Stimulated activated CD4-positive, alpha-beta T cell treated with anti-CD3 and anti-CD28 coated beads, Interleukin-1b, Interleukin-23, amount 100 ng/mL, for 4 hours (primary cell): ENCODE measurements at places on chromosomes 3 and 15.

DNA sequence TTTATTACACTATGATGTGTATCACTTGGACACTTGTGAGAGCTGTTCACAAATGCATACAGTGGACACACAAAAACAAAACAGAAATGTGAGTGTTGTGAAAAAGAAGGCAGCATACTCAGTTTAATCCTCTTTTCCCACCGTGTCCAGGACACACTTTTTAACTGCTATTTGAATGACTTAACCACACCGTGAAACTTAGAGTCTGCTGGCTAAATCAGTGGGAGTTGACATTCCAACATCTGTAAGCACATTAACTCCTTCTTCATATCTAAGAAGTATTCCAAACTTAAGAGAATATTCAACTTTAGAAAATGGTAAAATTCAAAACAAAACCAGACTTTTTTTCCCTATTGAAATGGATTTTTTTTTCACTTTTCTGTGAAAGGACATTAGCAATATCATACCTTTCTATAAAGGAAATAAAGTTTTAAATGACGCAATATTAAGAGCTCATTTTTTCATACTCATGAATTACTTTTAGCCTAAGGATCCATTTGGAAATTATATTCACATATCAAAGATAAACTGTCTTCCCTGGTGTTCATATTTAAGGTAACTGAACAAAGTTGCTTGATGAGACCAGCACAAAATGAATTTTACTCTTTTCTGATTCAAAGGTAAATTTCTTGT is 316.6 kb downstream of the RBMS3 start:
- no peak for DNase-seq

- no peak for DNase-seq
These were observed 71.2 kb upstream of the DCBLD2 start for GRCh38 chr3:98972720-98973119.

GRCh38 chr3:61158216-61158615 is 93.0 kb downstream of the FHIT start:
- DNase-seq: no peak

DNA sequence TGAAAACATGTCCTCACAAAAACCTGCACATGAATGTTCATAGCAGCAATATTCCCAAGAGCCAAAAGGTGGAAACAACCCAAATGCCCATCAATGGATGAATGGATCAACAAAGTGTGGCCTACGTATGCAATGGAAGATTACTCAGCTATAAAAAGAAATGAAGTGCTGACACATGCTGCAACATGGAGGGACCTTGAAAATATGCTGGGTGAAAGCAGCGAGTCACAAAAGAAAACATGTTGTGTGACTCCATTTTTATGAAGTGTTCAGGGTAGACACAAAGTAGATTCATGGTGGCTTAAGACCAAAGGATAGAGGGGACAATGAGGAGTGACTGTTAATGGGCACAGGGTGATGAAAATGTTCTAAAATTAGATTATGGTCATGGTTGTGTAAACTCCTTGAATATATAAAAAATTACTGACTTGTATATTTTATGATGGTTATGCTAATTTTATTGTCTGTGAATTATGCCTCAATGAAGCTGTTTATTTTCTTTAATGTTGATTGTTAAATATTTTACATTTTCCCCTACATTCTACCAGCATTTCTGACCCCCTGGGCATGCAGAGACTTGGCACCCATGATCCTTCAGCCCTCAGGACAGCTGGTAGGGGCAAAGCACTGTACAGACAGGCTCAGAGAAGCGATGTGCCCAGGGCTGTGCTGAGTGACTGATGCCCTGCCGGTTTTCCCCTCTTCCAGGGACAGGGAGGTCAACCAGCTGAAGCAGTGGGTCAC is 37.8 kb downstream of the CFAP100 start:
- DNase-seq: no peak

- no peak for DNase-seq
These were observed 185.8 kb upstream of the CFAP20DC start for GRCh38 chr3:59235634-59236012.

DNA sequence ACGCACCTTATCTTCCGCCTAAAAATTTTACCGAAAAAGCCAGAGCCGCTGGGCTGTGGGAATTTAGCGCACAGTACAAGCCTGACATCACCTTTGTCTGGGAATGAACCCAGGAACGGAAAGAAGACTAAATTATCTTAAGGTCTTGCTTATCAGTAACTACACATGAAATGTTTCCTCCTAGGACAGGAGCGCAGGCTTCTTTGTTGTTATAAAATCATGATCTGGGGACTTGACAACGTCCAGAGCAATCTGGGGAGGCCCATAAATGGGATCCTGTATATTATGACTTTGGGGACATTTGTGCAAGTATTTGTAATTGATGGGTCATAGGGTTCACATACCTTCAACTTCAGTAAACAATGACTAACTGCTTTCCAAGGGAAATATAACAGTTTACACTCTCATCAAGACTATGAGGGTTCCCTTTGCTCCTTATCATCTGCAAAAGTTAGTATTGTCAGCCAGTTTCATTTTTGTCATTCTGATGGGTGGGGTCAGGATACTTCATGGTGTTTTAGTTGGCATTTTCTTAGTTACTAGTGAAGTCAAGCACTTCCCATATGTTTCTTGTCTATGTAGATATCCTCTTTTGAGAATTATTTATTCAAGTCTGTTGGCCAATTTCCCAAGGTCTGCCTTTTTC is 213.9 kb upstream of the PFN2 start:
- no peak for DNase-seq

- no peak for DNase-seq
These were observed 130.6 kb downstream of the SMAD6 start for GRCh38 chr15:66832664-66833063.

- no peak for DNase-seq
These were observed 184.0 kb upstream of the ADAMTS9 start for GRCh38 chr3:64871834-64872249.

GRCh38 chr3:73096169-73096568 is 34.7 kb downstream of the EBLN2 start:
- DNase-seq: no peak

DNA sequence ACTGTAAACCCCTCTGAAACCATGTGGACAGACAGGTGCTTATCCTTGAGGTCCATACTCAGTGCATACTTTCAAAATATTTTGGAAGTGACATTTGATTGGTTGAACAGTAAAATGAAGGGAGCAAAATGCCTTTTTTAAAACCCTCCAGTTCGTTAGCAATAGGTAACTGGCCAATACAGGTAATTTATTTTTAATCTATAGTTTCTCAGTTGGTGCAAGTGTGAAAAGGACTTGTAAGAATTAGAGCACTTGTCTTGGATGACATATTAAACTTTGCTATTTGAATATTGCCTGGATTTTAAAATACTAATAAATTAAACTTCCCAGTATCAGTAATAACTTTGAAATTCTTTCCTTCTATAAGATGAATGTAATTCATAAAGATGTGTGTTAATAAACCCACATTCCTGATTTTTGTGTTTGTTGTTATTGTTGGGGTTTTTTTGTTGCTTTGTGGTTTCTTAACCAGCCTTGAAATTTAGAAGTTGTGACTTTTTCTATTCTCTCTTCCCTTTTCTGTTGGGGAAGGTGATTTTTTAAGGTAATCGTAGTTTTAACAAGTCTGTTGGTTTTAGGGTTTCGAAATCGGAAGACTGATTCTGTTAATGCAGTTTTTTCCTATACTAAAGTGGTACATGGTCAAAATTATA is 90.0 kb downstream of the STT3B start:
- DNase-seq: no peak

DNA sequence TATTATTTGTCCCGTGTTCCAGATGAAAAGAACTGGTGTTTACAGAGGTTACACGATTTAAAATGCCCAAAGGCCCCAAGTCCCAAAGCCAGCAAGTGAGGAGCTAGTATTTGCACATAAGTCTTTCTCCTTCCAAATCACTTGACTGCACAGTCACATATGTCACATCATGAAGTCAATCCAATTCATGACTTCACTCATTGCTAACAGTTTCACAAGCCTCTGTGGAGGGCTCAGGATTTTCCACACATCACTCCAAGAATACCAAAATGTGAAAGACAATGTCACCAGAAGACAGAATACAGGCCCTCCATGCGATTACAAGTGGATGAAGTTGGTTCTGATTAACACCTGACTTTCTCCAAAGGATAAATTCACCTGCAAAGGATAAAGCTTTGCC is 283.1 kb upstream of the UBE2E2 start:
- DNase-seq: no peak

DNA sequence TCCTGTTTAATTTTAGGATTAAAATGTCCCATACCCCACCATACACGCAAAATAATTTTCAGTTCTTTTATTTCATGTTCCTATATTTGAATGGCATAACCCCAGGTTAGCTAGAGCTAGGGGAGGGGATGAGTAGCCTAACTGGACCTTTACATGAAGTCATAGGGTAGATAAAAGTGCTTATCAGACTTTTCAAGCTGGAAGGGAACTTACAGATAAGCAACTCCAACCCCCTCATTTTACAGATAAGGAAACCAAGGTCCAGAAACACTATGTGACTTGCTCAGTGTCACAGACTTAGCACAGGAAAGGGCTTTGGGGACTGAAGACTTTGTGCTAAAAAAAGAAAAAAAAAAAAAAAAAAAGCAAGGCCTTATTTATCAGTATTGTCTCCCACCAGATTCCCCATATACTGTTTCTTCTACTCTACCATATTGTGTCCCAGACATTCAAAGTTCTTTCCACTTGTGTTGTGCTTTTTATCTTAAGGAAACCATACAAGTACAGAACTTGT is 10.6 kb upstream of the TNIK start:
- no peak for DNase-seq

GRCh38 chr15:68278595-68279405 is 1.3 kb downstream of the FEM1B start:
- DNase-seq: no peak

- DNase-seq: no peak
These were observed 57.2 kb downstream of the POLQ start for GRCh38 chr3:121488628-121489027.

GRCh38 chr15:79078763-79079410 is 11.7 kb downstream of the RASGRF1 start:
- DNase-seq: no peak

- no peak for DNase-seq
These were observed 30.5 kb downstream of the POLQ start for GRCh38 chr3:121515313-121515712.

GRCh38 chr15:74800559-74801094 is 12.0 kb upstream of the LMAN1L start:
- no peak for DNase-seq

DNA sequence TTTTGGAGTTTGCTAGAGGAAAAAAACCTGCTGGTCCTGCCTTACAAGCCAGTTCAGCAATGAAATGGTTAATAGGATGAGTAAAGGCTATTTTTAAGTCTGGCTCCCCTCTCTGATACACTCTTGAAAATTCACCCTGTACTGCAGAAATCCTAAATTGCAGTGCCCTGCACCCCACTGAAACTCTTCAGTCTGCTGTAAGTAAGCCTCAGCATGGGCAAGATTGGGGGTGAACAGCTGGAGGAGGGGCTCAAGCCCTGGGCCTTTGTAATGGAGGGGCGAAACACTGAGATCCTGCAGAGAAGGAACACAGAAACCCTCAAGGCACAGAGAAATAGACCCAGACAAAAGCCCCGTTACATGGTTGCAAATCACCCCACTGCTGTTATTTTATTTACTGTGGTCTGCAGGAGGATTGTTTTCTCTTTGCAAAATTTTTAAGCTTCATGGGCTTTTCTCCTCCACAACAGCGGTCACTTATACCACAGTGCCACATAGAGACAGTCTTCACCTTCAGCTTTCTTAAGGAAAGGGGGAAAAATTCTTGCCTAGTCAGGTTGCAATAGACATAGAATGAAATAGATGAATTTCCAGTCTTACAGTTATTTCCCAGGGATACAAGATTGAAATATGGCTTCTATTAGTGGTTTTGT is 45.0 kb downstream of the SOX2 start:
- DNase-seq: no peak

DNA sequence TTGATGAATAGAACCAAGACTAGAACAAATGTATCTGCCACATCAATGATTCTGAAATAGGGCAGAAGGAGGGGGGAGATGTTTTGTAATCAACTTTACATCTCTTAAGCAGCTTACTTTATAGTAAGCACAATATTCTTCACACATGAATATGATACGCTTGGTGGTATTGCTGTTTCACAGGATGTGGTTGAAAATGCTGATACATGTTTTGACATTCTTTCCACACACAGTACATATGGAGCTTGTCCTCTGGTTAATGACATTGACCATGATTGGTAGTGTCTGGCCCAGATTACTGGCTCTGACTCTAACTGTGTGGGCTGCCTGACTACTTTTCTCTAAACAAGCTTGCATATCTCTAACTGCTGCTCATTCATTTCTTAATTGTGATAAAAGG is 168.9 kb downstream of the KLHL25 start:
- DNase-seq: no peak

- no peak for DNase-seq
These were observed 291.3 kb downstream of the OXSM start for GRCh38 chr3:26081166-26081565.

- no peak for DNase-seq
These were observed 155.4 kb upstream of the CCDC54 start for GRCh38 chr3:107221856-107222255.

DNA sequence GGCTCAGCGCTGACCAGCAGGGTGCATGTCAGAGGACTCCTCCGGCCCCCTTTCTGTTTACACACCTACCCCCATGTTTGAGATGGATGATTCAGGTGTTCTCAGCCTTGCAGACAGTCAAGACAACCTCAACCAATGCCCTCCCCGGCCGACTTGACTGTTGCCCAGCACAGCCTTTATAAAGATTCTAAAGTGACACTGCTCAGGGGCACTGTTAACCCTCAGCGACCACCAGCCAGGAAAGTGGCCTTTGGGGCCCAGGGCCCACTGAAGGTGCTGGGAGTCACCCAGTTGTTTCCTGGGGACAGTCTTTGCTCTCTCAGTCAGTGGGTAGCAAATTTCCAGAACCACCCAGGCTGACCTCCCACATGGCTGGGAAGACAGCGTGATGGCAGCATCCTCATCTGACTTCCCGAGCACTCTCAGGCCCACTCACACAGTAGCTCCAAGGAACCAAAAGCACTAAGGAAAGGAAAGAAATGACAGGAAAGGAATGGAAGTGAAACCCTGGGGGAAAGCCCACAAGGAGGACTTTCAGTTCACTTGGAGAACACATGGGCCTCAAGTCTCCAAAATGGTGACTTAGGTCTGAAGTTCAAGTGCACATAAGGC is 128.4 kb downstream of the ASB7 start:
- DNase-seq: no peak

GRCh38 chr3:113794526-113794925 is 44.1 kb upstream of the GRAMD1C start:
- no peak for DNase-seq

GRCh38 chr15:90539789-90540188 is 10.1 kb downstream of the CRTC3 start:
- DNase-seq: peak; percentile 24

DNA sequence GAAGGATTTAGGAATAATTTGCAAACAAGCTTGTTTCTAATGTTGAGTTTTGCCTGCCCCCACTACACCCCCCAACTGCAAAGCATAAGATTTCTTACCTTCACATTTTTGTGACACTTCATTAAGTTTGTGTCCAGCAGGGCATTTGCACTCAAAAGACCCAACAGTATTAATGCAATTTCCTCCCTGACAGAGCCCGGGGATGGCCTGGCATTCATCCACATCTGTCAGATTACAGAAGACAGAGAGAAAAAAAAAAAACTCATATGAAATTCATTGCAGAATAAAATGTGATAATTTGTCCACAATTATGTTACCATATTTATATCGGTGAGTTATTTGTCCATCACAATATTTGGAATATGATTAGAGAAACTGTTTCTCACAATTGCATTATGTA is 111.5 kb downstream of the FBN1 start:
- no peak for DNase-seq
